ENCODE measurements at places on chromosomes 6 and 20.

- no peak for DNase-seq
Observed at GRCh38 chr6:17427617-17428016, 34.2 kb downstream of the CAP2 start.

DNA sequence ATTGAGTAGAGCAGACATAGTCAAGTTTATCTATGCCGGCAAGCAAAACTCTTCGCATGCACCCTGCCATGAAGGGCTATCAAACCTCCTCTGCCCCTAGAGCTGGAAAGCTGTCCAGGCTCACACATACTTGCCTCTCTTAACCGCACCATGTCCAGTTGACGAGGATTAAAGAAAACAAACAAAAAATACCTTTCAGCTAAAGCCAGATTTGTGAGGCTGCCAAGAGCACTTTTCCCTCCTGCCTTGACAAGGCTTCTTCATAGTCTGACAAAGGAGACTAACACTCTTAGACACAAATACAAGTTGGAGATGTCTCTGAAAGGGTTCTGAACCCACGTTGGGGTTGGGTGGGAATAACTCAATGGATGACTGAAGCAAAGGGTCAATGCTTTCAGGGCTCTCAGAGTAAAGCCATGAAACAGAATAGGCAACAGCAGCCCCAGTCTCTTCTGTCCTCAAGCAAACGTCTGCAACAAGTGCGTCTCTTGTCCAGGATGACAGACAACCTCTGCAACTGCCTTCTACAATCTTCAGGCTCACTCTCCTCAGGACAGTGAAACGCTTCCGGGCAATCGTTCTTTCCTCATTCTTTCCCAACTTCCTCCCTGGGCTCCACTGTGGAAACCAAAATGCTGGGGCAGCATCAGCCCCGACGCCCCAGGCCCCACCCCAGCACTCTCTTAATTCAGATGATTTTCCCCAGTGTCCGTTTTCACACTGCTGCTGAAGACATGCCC is 57.8 kb downstream of the AGPAT4 start:
- no peak for DNase-seq

DNA sequence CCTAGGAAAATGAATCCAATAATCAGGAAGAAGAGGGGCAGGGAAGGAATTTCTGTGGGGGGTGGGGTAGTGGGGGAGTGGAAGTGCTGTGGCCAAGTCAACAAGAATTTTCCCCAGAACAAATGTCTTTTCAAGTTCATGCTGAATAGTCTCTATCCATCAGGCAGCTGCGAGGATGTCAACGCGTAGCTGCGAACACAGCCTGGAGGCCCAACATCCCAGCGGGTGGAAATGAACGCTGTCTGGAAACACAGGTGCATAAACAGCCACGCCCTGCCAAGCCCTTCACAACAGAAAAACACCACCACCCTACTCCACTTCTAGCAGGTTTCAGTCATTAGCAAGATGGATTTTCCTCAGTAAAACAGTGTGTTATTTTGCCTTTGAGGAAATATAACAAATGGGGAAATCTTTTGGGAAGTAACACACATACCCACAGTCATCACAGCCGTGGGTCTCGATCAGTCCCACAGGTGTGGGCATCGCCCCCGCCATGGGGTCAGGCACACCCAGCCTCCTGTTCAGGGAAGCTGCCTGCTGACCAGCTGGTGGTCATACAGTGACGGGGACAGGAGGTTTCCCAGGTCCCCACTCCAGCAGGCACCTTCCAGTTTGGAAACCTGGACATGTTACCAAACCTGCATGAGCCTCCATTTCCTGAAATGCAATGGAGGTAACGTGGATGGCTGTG is 112.1 kb upstream of the THBS2 start:
- no peak for DNase-seq

- no peak for DNase-seq
Observed at GRCh38 chr20:61253640-61254511, 1.8 kb downstream of the CDH4 start.

DNA sequence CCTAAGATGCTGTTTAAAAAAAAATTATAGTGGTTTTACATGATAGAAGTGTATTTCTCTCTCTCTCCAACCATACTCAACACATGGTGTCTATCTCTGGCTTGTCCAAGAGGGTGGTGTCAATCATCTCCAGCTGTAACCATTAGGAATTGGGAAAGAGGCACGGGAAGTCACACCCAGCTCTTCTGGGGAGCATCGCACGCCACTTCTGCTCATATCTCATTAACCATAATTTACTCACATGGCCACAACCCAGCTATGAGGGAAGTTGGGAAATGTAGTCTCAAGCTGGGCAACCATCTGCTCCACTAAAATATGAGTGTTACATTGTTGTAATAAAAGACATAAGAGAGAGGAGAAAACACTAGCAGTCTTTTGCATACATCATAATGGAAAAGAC is 30.4 kb upstream of the TSHZ2 start:
- no peak for DNase-seq

GRCh38 chr6:170371080-170371479 is 64.5 kb downstream of the FAM120B start:
- DNase-seq: no peak

- no peak for DNase-seq
Observed at GRCh38 chr6:102520966-102521365, 1127.5 kb downstream of the GRIK2 start.

GRCh38 chr20:40958598-40958997 is 70.0 kb upstream of the TOP1 start:
- DNase-seq: no peak

DNA sequence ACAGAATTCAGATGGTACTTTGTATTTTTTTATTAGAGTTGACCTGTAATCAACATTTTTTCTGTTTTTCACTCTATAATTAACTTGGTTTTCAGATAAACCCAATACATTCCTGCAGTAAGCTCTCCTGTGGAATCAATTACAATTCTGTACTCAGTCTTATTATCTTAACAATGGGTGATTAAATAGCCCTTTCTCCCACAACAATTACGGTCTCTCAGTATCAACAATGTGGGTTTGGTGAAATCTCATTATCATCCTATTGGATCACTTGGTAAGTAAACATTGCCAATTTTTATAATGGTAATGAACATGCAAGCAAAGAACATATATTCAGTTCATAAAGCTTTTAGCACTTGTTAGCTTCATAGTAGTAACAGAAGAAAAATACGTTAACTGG is 438.9 kb upstream of the EPHA7 start:
- DNase-seq: no peak

DNA sequence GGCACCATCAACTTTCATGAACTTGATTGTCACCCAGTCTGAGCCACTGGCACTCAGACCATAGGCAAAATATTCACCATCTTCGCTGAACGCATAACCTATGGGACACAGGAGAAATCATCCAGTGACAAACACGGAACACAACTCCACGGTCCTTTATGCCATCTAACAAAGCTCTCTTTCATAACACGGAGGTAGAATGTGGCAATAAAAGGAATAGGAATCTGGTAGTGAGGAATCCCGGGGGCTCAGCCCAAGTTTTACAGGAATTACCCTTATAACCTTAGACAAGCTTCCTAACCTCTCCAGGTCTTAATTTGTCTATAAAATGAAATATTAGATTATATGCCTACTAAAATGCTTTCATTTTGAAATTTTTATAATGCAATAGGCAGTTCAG is 29.4 kb downstream of the PREP start:
- no peak for DNase-seq

DNA sequence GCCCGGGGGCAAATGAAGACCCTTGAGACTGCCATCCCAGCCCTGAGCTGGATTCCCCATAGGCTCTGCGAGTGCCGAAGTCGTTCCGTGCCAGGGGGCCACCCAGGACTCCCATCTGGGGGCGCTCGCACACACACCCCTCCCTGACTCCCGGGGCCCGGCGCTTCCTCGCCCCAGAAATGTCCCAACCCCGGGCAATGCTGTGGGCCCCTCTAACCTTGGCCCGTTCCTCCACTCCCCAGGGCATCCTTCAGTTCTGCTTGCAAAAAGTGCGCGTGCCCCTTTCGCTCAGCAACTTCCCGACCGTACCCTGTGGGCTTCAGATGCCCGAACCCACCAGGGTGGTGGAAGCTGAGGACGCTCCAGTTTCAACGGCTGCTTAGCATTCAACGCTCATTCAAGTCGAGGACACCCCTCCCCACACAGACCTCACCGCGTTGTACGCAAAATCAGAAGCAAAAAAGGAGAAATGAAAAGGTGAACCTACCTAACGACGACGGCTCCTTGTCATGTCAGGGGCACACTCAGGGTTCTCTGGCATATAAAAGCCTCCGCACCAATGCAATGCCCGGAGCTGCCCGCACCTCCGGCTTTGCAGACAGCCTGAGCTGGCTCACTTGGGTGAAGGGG is 25.3 kb downstream of the RIPOR2 start:
- DNase-seq: no peak

DNA sequence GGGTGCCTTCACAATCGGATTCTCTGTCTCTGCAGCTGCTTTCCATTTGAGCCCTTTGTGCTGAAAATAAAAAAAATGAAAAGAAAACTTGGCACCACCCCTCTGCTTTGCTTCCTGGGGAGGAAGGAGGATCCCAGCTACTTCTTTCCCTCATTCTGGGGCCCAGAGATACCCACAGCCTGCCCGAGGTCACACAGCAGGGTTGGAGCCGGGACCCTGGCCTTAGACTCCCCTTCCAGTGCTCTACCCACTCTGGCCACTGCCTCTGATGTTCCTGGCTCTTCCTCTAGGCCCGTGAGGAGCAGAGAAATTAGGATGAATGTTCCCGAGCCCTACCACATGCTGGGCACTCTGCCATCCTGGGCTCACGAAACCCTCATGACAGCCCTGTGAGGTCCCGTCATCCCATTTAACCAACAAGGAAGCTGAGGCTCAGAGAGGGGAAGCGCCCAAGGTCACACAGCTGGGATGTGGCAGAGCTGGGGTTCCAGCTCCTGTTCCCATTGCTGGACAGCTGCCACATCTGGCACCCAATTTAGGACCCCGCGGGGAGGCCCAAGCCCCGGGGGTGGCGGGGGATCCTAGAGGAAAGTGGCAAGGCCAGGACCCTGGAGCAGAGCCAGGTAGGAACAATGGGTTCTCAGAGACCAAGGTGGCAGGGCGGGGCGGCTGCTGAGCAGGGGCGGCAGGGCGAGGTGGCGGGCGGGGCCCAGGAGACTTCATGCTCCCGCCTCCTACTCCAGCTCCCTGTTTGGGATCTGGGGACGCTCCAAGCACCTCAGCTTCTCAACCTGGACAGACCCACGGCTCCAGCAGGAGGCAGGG is 76.6 kb downstream of the CEBPB start:
- DNase-seq: no peak

DNA sequence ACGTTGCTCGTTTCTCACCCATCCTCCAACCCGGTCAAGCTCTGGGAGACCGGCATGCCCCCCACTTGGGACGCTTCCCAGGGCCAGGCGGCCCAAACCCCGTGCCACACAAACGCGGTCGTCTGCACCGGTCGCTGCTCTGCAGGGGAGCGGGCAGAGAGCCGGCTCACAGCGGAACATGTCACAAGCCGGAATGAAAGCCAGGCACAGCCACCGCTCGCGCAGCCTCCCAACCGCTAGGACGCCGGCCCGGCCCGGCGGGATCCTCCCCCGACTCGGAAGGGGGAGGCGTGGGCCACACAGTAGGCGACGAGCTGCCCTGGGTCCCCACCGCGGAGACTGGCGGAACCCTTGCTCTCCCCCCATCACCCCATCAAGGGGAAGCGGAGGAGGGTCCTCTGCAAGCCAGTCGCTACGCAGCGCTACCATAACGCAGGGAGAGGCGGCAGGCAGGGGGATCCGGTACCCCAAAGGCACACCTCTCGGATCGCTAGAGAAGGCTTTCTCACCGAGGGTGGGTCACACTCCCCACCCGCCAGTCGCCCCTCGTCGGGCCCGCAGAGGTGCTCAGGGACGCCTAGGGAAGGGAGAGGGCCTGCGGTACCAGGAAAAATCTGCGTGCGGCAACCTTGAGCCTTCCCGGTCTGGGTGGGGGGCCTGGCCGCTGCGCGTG is 768.4 kb upstream of the DEFB115 start:
- no peak for DNase-seq

DNA sequence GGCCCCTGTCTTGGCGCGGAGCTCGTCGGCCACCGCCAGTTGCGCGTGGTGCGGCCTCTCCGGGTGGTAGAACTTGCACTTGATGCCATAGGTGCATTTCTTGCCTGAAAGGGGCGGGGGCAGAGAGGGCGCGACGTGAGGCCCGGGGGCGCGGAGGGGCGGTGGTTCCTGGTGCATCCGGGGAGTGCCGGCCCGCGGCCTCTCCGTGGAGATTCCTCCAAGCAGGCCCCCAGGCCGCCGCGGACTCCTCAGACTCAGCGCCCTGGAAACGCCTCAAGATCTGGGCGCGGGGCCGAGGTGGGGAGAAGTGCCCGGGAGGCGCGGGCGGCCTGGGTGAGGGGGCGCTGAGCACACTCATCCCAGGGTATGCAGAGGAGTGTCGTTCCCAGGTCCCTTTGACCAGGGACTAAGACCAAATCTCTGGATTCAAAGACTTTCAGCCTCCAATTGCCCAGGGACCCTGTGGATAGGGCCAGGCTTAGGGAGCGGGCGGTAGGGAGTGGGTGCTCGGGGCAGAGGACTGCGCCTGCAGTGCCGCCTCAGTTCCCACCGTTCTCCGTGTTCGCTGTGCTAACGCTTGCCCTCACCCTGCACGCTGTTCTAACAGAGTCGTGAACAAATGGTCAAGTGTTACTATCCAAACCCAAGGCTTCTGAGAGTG is 33.3 kb downstream of the ZC3H12D start:
- DNase-seq: no peak

- no peak for DNase-seq
Observed at GRCh38 chr20:59735917-59736316, 131.6 kb downstream of the PHACTR3 start.

GRCh38 chr20:57831326-57831992 is 121.6 kb upstream of the PMEPA1 start:
- no peak for DNase-seq

- DNase-seq: no peak
Observed at GRCh38 chr6:27495386-27496135, 22.7 kb upstream of the ZNF184 start.

DNA sequence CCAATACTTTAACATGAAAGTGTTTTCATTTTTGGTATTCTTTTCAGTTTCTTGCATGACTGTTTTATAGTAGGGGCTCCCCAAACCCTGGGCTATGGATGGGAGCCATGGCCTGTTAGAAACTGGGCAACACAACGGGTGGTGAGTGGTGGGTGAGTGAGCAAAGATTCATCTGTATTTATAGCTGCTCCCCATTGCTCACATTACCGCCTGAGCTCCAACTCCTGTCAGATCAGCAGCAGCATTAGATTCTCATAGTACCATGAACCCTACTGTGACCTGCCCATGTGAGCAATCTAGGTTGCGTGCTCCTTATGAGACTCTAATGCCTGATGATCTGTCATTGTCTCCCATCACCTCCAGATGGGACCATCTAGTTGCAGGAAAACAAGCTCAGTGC is 42.3 kb upstream of the HMGCLL1 start:
- no peak for DNase-seq

- no peak for DNase-seq
Observed at GRCh38 chr6:160112628-160113299, 8.9 kb upstream of the SLC22A1 start.

DNA sequence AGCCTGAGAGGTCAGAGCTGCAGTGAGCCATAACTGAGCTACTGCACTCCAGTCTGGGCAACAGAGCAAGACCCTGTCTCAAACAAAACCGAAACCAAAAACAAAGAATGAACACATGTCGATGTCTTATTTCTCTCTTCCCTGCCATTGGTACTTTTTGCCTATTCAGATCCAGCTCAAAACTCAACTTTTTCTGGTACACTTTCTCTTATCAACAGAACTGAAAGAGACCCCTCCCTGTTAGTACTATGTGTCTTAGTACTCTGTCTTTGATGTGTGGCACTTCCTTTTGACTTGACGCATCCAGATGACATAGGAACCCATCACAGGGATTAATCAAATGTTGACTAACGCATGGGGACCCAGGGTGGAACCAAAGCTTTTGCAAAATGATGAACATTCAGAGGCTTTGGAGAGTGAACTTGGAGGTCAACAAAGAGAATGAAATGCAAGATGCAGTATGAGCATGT is 44.8 kb downstream of the AKAP12 start:
- no peak for DNase-seq

- DNase-seq: no peak
Observed at GRCh38 chr6:87334683-87335082, 5.6 kb upstream of the GJB7 start.

Measured in central memory CD8-positive, alpha-beta T cell (primary cell).